Anterior cingulate cortex (tissue), 58 donors: ENCODE measurements at places on chromosomes 5 and 9.
A peak's percentile ranks its signal among the peaks of the same experiment; 100 is the strongest.

DNA sequence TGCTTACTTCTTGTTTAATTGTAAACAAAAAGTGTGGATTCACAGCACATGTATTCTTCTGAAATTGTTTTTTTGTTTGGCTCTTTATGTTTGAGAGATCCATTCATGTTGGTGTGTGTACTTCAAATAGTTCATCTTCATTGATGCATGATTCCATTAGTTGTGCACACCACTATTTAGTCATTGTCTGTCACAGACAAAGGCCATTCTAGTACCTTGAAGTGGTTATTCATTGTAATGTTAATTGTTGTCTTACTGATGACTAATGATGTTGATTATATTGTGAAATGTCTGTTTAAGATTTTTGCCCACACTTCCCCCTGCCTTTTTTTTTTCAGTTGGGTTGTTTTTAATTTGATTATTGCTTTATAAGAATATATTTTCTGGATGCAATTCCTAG is 391.3 kb downstream of the DIRAS2 start:
- DNase-seq = no peak

- peak; percentile 56 for DNase-seq
These were observed 26.3 kb downstream of the PTGES start for GRCh38 chr9:129726322-129727160.

DNA sequence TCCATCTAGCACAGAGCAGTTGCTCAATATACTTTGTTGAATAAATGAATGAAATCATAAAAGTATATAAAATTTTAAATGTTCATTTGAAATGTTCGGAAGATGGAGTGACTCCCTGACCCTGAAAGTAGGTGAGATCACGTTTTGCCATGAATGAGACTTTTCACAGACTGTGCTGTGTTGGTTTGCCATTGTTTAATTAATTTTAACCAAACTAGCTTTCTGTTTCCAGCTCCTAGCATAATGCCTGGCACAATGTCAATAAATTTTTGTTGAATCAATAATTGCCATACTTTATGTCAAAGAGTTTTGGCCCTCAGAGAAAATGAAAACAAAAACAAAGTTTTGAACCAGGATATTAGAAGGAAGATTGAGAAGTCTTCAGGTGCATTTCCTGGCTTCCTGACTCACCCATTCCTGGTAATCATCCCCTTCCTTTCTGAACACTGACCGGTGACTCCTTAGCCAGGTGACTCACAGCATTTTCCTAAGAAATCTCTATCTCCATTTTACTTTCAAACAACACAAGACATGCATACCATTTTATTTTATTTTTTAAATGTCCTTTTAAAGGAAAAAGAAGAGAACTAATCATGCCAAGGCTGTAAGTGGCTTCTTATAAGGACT is 15.1 kb downstream of the SLC28A3 start:
- DNase-seq = no peak

- no peak for DNase-seq
These were observed 3.9 kb downstream of the RASGRF2 start for GRCh38 chr5:80963966-80964481.

DNA sequence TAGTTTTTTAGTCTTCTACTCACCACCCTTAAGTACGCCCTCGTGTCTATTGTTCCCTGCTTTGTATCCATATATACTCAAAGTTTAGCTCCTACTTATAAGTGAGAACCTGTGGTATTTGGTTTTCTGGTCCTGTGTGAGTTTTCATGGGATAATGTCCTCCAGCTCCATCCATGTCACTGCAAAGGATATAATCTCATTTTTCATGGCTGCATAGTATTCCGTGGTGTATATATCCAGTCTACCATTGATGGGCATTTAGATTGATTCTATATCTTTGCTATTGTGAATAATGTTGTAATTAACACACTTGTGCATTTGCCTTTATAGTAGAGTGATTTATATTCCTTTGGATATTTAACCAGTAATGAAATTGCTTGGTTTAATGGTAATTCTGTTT is 579.9 kb downstream of the CDH18 start:
- no peak for DNase-seq

DNA sequence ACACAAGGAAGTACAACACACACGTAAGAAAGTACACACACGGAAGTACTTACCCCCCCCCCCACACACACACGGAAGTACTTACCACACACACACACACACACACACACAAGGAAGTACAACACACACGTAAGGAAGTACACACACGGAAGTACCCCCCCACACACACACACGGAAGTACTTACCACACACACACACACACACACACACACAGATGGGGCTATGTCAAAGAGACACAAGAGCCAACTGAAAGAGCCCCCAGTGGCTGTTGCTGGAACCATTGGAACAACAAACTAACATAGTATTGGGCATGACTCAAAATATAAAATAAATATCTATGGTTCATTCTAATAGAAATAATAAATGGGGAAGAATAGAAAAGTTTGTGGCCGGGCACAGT is 4.9 kb upstream of the MAPK9 start:
- no peak for DNase-seq

GRCh38 chr5:90547072-90547536 is 11.5 kb upstream of the ADGRV1 start:
- DNase-seq = no peak

GRCh38 chr5:157137691-157138090 is 5.0 kb downstream of the MED7 start:
- DNase-seq = no peak

DNA sequence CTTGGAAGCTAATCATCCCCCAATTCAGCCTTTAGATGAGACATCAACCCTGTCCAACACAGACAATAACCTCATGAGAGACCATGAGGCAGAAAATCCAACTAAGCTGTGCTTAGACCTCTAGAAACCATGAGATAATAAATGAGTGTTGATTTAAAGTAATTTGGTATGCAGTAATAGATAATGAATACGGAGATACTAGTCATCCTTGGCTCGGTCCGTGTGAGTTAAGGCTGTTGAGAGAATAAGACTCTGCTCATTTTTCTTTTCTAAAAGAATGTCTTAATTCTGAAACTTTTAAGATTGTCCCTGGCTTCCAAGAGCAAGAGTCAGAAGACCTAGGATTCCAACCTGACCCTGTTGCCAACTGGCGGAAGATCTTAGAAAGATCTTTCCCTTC is 6.1 kb downstream of the TNC start:
- no peak for DNase-seq

DNA sequence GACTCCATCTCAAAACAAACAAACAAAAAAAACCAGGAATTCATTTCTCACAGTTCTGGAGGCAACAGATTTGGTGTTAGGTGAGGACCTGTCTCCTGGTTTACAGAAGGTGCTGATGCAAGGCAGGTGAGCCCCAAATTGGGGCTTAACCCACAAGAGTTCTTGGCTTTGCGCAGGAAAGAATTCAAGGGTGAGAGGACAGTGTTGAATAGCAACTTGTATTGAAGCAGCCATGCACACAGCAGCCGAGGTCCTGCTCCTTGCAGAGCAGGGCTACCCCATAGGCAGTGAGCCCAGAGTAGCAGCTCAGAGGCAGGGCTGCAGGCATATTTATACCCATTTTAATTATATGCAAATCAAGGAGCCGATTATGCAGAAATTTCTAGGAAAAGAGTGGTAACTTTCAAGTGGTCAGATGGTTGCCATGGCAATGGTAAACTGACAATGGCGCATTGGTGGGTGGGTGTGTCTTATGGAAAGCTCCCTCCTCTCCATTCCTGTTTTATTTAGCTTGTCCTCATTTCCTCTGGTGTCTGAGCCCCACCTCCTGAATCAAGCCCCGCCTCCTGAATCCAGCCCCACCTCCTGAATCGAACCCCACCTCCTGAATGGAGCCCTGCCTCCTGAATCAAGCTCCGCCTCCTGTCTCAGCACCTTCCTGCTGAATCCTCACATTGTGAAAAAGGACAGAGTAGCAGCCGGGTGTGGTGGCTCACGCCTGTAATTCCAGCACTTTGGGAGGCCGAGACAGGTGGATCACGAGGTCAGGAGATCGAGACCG is 34.5 kb upstream of the COL5A1 start:
- DNase-seq = no peak

DNA sequence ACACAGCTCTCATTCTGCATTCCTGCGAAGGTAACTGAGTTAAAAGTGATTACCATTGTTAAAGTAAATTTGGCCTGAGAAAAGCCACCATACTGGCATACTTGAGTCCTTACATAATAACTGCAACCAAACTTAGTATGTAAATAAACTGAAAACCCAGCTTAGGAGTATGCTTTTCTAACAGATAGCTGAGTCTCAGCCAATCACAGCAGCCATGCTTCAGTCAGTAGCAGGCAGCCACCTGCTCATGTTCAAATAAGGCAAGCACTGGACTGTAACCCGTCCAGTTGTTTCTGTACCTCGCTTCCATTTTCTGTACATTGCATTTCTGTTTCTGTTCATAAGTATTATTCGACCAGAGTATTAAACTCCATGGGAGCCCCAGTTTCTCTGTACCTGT is 58.6 kb downstream of the GCNT4 start:
- no peak for DNase-seq

- no peak for DNase-seq
These were observed 148.5 kb upstream of the PUM3 start for GRCh38 chr9:2992427-2992826.
